Neuronal stem cell (in vitro differentiated cells): ENCODE measurements at places on chromosomes 1 and 21.

- DNase-seq, result no peak
These were observed 29.0 kb downstream of the NFIA start for GRCh38 chr1:61111084-61112004.

GRCh38 chr1:112527266-112528010 lies 18.7 kb downstream of the WNT2B start:
- DNase-seq, result no peak

- no peak for DNase-seq
These were observed 1.4 kb upstream of the SLC19A2 start for GRCh38 chr1:169487133-169487532.

GRCh38 chr1:54650417-54650816 lies 8.8 kb downstream of the MROH7 start:
- DNase-seq, result no peak

DNA sequence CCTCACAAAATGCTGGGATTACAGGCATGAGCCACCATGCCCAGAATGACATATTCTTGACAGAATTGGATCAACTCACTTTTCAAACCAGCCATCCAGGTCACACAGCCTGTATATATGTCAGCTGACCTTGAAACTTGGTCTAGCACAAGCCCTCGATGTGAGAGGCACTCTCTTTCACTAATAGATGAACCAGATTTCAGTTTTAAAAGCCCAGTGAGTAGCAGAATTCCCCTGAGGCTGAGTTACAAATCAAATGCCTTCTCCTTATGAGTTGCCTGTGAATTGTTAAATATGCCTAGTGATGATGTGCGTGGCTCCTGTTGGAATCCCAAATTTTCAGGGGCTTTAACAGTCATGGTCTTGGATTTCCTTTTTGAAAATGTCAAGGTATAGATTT lies 88.7 kb downstream of the CD247 start:
- no peak for DNase-seq

- DNase-seq, result no peak
These were observed 12.4 kb downstream of the SOD1 start for GRCh38 chr21:31671931-31672330.

GRCh38 chr1:89951766-89952604 lies 42.9 kb upstream of the ZNF326 start:
- no peak for DNase-seq

GRCh38 chr1:8651236-8651890 lies 166.1 kb downstream of the RERE start:
- DNase-seq, result no peak

DNA sequence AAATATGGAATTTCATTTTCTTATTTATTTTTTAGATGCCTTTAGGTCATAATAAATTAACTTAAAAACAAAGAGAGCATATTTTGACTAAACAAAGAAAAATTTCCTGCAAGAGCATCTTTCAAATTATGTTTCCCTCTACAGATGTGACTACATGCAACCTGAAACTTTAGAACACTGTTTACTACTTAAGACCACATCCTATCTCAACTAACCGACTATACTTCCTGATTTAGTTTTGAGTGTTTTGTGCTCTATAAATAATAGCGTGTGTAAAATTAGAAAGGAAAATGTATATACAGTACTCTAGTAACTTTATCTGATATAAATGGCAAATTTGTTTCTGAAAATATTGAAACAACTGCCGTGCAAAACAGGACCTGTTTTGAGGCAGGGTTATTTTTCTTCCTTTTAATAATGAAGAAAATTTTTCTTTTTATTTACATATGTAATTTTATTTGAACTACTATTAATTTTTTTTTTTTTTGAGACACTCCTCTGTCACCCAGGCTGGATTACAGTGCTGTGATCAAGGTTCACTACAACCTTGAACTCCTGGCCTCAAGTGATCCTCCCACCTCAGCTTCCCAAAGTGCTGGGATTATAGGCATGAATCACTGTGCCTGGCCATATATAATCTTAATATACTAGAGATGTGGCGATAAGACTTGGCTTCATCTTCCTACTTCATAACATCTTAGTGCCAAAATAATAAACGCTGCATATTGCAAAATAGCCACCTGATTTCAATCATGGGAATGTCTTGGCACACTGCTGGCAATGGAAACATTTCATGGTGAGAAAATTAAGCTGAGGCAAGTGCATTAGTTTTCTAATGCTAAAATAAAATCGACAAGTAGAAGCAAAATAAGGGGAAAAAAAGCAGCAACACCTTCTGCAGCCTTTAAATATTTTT lies 12.3 kb downstream of the ZRANB2 start:
- DNase-seq, result no peak

- peak; percentile 89 for DNase-seq
These were observed 10.5 kb downstream of the KIAA1614 start for GRCh38 chr1:180923021-180923841.

GRCh38 chr1:42259059-42259738 lies 75.8 kb downstream of the FOXJ3 start:
- DNase-seq, result no peak

DNA sequence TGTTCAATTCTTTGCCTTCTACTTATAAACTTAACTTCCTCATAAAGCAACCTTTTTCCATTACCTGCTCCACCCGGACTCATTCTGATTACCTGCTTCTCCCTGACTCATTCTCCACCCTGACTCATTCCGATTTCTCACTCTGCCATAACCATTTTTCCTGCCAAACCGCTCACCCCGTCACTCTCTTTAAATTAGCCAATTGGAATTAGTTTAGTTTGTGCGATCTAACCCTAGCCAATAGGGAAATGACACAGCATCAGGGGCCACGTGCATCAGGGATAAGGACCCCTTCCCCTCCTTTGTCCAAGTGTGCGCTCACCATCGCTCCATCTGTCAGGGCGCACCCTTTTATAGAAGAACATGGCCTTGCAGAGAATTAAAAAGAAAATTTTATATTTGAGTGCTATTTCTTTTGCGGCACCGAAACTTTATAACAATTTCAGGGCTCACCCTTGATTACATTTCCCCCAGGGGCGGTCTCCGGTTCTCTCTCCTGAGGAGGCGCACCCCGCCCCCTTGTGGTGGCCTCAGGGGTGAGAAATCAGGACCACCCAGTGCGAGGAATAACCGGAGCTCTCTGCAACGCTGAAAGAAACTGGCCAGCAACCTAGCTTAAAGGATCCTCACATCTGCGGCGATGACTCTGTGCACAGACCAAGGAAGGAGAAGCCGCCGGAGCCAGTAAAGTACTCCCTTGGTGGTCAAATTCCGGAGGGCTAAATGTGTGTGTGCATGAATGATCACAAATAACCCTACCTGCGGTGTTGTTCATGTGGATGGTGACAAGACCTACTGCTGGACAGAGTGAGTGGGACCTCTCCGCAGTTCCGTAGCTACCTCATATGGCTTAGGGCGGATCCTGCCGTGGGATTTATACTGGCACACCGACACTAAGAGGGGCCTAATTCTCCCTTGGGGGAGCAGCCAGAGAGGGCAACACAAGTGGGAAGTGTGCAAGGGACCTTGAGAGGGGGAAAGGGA lies 30.3 kb upstream of the CBR3 start:
- peak; percentile 54 for DNase-seq

DNA sequence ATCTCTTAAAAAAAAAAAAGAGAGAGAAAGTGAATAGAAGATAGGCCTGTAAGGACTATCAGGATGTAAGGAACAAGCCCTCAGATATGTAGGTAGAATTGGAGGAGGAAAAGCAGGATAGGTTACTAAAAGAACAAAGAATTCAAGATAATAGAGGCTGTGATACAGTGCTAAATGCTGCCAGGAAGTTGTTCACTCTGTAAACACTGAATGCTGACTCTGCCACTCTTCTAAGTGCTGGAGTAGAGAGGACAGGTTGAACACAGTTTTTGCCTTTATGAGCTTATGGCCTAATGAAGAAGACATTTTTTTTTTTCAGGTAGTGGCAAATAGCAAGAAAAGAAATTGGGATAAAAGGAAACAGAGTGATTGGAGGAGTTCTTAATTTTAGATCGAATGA lies 90.6 kb upstream of the ZNF678 start:
- no peak for DNase-seq

DNA sequence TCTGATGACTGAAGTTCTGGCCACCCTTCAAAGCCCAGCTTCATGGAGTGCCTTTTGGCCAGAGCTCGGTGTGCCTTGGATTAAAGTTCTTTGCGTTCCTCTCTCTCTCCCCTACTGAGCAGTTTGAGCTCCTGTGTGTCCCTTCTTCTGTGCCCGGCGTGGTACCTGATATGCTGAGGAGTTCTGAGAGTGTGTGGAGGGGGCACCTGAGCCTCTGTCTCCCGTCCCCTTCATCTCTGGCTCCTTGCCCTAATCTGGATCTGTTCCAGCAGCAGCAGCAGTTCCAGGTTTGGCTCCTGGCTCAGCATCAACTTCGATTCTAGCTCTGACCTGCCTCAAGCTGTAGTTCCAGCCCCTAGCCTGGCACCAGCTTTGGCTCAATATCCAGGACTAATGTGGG lies 25.1 kb upstream of the MYCL start:
- no peak for DNase-seq

- no peak for DNase-seq
These were observed 1.5 kb upstream of the NR0B2 start for GRCh38 chr1:26915204-26915842.

DNA sequence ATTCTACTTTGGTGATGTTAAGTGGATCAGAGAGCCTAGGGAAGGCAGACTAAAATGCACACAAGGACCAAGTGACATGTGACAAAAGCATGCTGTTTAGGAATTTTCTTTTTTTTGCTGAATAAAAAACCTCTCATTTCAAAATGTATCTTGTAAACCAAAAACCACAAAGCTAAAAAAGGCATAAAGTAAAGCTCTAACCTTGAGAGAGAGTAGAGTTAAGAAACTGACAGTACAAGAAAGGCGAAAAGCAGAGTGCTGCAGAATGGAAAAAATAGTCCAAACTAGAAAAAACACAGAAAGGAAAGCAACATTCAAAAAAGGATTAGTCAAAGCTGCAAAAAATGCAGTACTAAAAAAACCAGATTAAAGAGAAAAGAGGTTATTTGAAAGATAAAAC lies 76.5 kb downstream of the EPS15 start:
- no peak for DNase-seq

- no peak for DNase-seq
These were observed 67.4 kb upstream of the DMRTA2 start for GRCh38 chr1:50490640-50491039.

GRCh38 chr21:32562915-32563314 lies 22.4 kb downstream of the TCP10L start:
- DNase-seq, result no peak

GRCh38 chr21:34670220-34670961 lies 1.6 kb downstream of the CLIC6 start:
- peak; percentile 23 for DNase-seq

DNA sequence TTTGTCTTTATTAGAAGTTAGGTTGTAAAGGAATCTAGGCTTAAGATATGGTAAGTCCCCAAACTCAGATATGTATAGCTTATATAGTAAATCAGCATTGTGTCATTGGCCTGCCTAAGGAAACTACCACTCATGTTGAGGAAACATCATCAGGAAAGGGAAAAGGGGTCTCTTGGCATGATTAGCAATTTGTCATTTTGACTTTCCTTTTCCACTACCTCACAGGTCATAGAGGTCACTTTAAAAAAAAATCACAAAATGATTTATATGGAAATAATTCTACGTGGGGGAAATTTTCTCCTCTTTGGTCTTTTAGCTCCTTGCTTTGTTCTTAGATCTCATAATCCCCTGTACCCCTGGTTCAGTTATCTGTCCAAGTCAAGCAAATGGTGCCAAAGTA lies 213.5 kb downstream of the RPS6KC1 start:
- no peak for DNase-seq

DNA sequence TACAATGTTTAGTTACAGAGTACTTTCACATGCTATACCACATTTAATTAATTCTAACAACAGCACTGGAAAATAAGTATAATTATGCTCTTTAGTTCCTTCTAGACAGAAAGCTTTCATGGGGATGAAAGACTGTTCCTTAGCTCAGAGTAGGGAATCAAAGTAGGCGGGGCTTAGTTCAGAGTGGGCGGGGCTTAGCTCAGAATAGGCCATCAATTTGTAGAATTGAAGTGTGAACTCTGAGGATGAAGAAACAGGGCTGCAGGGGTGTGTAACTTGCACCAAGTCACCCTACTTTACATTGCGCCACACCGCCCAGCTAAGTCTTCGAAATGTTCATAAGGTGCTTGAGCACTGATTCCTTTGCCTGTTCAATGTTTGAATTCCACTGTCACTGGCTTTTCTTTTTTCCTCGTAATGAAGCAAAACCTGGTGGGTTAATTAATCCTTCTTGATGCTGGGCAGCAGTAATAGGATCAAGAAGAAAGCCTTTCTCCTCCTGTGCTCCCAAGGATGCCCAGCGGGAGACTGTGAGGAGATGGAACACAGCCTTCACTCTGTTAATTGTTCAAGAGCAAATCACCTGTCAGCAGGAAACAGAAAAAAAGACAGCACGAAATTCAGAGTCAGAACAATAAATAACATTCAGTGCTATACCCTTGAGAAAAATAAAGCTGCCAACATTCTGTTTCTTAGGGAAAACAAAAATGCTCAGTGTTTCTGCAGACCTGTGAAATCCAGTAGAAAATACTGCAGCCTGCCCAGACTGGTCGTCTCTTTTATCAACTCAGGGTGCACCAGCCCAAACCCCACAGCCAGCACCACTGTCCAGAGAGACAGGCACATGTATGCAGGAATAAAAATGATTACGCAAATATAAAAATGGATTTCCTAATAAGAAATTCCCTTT lies 66.5 kb upstream of the CAMK1G start:
- DNase-seq, result peak; percentile 54
